Upper lobe of left lung (tissue), 6 donors: ENCODE measurements at places on chromosomes 4 and X. TPM values are rescaled to one million over a fixed set of nuclear protein-coding genes. Genes with fewer than 3 reads are reported as not detected.

The MAGEA11 gene
- total RNA-seq, result not detected

The EOLA1 gene
- total RNA-seq, result 16.9 TPM

The NLGN4X gene
- total RNA-seq, result 2.6 TPM

The HSFX1 gene
- total RNA-seq, result not detected

GRCh38 chr4:113114884-113115283 lies 65.4 kb downstream of the ANK2 start:
- no peak for DNase-seq

DNA sequence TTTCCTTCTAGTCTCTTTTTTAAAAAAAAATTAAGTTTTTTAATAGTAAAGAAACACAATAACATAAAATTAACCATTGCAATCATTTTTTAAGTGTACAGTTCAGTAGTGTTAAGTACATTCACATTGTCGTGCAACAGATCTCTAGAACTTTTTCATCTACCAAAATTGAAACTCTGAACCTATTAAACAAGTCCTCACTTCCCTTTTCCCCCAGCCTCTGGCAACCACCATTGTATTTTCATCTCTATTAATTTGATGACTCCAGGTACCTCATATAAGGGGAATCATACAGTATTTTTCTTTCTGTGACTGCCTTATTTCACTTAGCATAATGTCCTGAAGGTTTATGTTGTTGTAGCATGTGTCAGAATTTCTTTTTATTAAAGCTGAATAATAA lies 31.8 kb downstream of the MSL3 start:
- DNase-seq, result no peak

- DNase-seq, result peak; percentile 55
Observed at GRCh38 chrX:136880003-136880451, 498 bp downstream of the RBMX start.

DNA sequence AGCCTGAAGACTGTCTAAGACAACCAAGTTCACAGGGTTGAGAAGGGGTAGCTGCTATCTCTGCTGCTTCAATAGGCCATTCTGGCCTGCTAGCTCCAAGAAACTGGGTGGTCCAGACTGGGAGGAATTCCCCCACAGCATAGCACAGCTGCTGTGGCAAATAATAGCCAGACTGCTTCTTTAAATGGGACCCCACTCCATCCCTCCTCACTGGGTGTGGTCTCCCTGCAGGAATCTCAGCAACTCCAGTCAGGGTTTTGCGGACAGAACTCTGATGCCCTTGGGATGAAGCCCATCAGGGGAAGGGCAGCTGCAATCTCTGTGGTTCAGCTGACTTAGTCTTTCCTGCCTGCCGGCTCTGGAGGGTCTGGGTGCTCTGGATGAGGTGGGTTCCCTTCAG lies 1018.6 kb upstream of the DIAPH2 start:
- DNase-seq, result no peak

DNA sequence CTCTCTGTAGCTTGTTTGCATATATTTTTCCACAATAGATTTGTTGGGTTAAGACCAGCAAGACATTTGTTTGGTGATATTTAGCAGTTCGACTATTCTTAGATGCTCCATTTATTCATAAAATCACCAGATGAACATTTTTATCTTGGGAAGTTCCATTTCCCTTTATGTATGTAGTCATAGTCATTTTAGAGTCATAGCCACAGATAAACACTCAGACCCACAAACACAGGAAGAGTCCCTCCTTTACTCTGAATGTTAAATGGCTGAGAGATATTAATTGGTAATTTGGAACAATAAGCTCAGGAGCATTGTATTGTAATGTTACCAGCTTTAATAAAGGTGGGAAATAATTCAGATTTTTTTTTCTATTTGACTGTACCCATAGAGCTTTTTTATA lies 1608.7 kb downstream of the STIM2 start:
- no peak for DNase-seq

- DNase-seq, result no peak
Observed at GRCh38 chr4:174813292-174813691, 15.8 kb downstream of the GLRA3 start.

DNA sequence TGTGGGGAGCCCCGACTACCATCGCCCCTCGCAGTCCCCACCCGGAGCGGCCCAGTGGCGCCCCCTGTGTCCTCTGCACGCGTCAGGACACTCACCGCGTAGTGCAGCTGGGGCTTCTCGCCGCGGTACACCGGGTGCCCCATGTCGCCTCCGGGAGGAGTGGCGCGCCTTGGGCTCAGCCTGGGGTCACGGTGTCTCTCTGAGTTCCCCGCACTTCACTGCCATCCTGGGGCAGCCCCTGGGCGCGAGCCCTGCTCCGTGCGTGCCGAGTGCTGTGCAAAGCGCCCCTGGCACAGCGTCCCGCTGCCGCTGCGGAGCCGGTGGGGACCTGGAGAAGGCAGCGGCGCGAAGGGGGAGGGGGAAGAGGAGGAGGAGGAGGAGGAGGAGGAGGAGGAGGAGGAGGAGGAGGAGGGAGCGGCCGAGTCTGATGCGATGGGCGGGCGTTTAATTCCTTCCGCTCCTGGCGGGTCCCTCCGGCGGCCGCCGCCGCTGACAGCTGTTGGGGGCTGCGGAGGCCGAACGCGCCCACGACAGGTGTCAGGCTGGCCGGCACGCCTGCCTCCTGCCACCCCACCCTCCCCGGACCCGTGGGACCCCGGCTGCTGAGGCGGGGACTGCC lies 134.3 kb downstream of the AMELX start:
- DNase-seq, result peak; percentile 88

DNA sequence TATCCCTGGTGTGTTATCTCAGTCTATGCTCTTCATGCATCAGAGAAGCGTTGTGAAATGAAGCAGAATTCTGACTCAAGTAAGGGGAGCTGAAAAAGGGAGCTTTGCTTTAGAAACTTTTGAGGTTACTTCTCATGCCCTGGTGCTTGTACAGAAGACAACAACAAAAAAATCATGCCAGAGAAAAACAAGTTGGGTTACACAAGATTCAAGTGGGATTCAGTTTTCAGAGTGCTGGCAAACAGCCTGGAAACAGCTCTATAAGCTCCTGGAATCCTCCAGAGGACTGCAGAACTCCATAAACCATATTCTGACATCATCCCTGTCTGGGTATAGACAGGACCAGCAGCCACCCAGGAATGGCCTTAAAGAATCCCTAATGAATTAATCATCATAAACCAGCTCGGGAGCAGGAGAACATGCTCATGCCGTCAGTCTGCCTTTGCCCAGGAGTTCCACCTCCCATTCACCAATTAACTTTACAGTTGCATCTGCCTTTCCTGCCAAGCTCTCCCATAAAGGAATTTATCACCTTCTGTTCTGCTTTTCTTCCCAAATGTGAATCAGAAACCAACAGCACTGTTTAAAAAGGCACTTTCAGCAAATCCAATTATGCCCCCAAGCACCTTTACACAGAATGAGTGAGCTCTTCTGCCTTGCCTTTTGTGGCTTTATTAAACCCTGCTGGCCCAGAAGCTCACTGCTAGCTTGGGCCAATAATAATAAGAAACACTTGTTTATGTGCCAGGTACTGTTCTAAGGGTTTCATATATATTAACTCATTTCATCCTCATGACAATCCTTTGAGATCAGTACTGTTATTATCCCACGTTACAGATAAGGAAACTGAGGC lies 54.5 kb upstream of the FBXW7 start:
- DNase-seq, result no peak
